ENCODE measurements at places on chromosomes 12 and 14. TPM values are rescaled to one million over a fixed set of nuclear protein-coding genes. Genes with fewer than 3 reads are reported as not detected.

Gene KRT2
- total RNA-seq: not detected

Gene SOCS2
- 16.5 TPM for total RNA-seq

Gene KRT74
- total RNA-seq: not detected

Gene LAG3
- total RNA-seq: 269 TPM

Gene GDF3
- total RNA-seq: not detected

Gene KSR2
- 0.02 TPM for total RNA-seq

Gene AQP5
- not detected for total RNA-seq

Gene NKX2-1
- not detected for total RNA-seq

Gene TC2N
- 18.6 TPM for total RNA-seq

All from activated CD4-positive, alpha-beta T cell treated with anti-CD3 and anti-CD28 coated beads, Interleukin-2, amount 10 ng/mL, durations not matched to agents 24 days and 14 days (primary cell).